ENCODE measurements at places on chromosomes 5 and 9. TPM values are rescaled to one million over a fixed set of nuclear protein-coding genes. Genes with fewer than 3 reads are reported as not detected.

- peaks cover 22% of the 10 kb centered on the region for H3K4me1 ChIP-seq
- no peaks in the 10 kb centered on the region for H3K36me3 ChIP-seq
- no peaks in the 10 kb centered on the region for H3K27me3 ChIP-seq
- no peak for DNase-seq
Measured at GRCh38 chr9:112009656-112010055, 113.0 kb downstream of the UGCG start.

DNA sequence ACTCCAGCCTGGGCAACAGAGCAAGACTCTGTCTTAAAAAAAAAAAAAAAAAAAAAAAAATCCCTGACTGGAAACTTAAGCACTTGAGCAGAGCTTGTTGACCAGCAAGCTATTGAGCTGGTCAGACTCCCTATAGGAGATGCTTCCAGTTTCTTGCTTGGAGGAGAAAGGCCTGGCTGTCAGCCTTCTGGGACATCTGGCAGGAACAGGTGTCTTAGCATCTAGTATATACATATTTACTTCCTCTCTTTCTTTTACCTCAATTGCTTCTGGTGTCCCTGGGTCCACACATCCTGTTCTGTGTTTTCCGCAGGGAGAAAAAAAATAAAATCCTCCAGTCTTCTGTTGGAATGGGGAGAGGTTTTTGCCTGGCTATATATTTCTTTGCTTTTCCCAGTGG lies 60.1 kb downstream of the PRKACG start:
- H3K27ac ChIP-seq = no peak overlapping the region
- no peaks in the 10 kb centered on the region for H3K4me1 ChIP-seq
- no peaks in the 10 kb centered on the region for H3K27me3 ChIP-seq
- H3K36me3 ChIP-seq = no peaks in the 10 kb centered on the region

DNA sequence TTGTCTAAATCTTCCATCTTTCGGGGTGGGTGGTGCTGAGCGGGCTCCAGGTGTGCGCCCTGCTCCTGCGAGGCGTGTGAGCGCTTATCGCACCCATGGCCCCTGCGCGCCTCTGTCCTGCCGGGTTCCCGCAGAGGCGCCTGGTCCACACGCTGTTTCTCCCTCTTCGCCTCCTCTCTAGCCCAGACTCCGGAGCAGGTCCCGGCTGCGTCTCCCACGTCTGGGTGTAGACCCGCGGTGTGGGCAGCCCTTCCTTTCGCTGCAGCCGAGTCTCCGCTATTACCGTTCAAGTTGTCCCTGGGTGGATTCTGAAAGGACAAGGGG lies 40.5 kb upstream of the PLEKHG4B start:
- H3K4me3 ChIP-seq = no peak overlapping the region
- H3K4me1 ChIP-seq = no peaks in the 10 kb centered on the region
- DNase-seq = no peak

- no peaks in the 10 kb centered on the region for H3K27me3 ChIP-seq
- peak overlapping the region; percentile 99 for H3K27ac ChIP-seq
- peak; percentile 95 for DNase-seq
Measured at GRCh38 chr5:131379723-131380122, 115.9 kb downstream of the CDC42SE2 start.

GRCh38 chr9:137406876-137407589 lies 15.9 kb downstream of the EXD3 start:
- H3K4me1 ChIP-seq = peaks cover 24% of the 10 kb centered on the region
- peak; percentile 85 for DNase-seq
- H3K27ac ChIP-seq = no peak overlapping the region
- H3K36me3 ChIP-seq = no peaks in the 10 kb centered on the region
- peak overlapping the region; percentile 17 for H3K4me3 ChIP-seq
- no peaks in the 10 kb centered on the region for H3K27me3 ChIP-seq

GRCh38 chr9:88965473-88965872 lies 25.8 kb upstream of the S1PR3 start:
- peaks cover 7% of the 10 kb centered on the region for H3K27me3 ChIP-seq
- no peaks in the 10 kb centered on the region for H3K4me1 ChIP-seq
- no peak for DNase-seq

GRCh38 chr5:54981928-54982327 lies 3.5 kb downstream of the ESM1 start:
- peak overlapping the region; percentile 45 for H3K4me3 ChIP-seq
- peak; percentile 34 for DNase-seq
- peaks cover 35% of the 10 kb centered on the region for H3K36me3 ChIP-seq
- H3K27ac ChIP-seq = peak overlapping the region; percentile 99
- H3K27me3 ChIP-seq = no peaks in the 10 kb centered on the region
- peaks cover 52% of the 10 kb centered on the region for H3K4me1 ChIP-seq

DNA sequence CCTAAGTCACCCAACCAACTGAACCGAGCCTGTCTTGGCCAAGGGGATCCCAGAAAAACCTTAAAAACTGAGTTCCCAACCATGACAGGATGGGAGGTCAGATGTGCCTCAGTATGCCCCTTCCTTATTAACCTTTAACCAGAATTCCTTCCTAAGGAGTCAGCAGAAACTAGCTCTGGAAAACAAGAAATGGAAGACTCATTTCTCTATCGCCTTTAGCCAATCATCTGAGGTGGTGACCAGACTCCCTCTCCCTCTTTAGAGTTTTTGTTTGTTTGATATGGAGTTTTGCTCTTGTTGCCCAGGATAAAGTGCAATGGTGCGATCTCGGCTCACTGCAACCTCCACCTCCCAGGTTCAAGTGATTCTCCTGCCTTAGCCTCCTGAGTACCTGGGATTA lies 37.5 kb downstream of the SLC28A3 start:
- no peak overlapping the region for H3K27ac ChIP-seq
- H3K4me3 ChIP-seq = no peak overlapping the region
- H3K36me3 ChIP-seq = no peaks in the 10 kb centered on the region

GRCh38 chr9:37640246-37640645 lies 10.5 kb upstream of the FRMPD1 start:
- no peaks in the 10 kb centered on the region for H3K36me3 ChIP-seq
- no peak for DNase-seq

DNA sequence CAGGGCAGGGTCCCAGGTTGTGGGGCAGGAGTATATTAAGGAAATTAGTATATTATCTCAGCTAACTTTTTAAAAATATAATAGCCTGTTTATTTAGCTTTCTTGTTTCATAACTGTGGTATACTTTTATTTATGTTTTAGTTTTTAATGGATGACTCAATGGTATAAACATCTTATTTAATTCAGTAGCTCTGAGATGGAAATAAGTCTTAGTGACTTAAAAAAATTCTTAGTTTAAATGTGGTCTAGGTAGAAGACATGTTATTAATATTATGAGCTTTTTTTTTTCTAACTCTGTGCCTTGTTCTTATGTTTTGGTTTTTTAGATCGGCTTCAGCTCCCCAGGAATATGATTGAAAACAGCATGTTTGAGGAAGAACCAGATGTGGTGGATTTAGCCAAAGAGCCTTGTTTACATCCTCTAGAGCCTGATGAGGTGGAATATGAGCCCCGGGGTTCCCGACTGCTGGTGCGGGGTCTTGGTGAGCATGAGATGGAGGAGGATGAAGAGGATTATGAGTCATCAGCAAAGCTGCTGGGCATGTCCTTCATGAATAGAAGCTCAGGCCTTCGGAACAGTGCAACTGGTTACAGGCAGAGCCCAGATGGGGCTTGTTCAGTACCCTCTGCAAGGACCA lies 43.1 kb downstream of the LNPEP start:
- no peak overlapping the region for H3K4me3 ChIP-seq
- peaks cover 2% of the 10 kb centered on the region for H3K36me3 ChIP-seq
- H3K27ac ChIP-seq = no peak overlapping the region
- H3K27me3 ChIP-seq = no peaks in the 10 kb centered on the region
- no peaks in the 10 kb centered on the region for H3K4me1 ChIP-seq

DNA sequence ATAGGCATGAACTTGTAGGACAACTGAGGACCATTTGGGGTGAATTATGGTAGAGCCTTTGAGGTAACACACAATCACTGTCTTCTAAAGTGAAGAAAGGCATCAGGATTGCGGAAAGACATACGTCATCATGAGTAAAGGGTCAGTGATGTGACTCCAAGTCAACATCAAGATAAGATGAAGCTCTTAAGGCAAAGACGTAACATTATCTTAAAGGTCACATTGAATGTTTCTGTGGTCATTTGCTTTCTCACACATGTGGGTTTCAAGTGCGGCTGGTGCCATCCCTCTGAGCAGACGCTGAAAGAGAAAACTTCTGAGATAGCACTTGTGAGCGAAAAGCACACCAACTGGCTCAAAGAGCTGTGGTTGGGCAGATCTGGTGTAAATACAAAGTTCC lies 63.3 kb upstream of the GRAMD2B start:
- H3K36me3 ChIP-seq = no peaks in the 10 kb centered on the region
- no peak overlapping the region for H3K27ac ChIP-seq
- DNase-seq = no peak
- no peak overlapping the region for H3K4me3 ChIP-seq

Gene ADAMTSL2
- not detected for polyA plus RNA-seq

Gene CDH9
- polyA plus RNA-seq = not detected

Gene CER1
- polyA plus RNA-seq = not detected

Gene IFNA21
- not detected for polyA plus RNA-seq

Gene THBS4
- not detected for polyA plus RNA-seq
